ENCODE measurements at places on chromosomes 5 and 9.

DNA sequence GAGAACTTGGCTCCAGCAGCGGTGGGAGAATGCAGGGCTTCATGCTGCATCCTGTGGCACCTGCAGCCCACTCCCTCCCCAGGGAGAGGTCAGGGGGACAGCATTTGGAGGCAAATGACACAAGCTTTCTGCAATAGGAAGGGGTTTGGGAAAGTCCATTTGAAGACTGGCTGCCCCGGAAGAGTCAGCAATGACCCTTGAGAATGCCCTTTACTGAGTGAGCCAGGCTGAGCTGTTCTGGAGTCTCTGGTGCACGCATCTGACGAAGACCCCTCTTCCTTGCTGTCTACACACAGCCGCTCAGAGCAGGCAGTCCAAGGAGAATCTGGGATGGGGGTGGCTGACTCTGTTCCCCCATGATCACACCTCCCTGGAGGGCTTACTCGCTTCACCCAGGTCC is 5.5 kb upstream of the NXNL2 start:
- DNase-seq = no peak

- no peak for DNase-seq
Measured at GRCh38 chr9:127561491-127562278, 50.4 kb upstream of the STXBP1 start.

GRCh38 chr5:7393921-7394799 is 1.8 kb upstream of the ADCY2 start:
- no peak for DNase-seq

- no peak for DNase-seq
Measured at GRCh38 chr9:107945493-107945892, 455.9 kb upstream of the KLF4 start.

GRCh38 chr5:97454015-97454414 is 271.0 kb upstream of the RIOK2 start:
- DNase-seq = no peak

DNA sequence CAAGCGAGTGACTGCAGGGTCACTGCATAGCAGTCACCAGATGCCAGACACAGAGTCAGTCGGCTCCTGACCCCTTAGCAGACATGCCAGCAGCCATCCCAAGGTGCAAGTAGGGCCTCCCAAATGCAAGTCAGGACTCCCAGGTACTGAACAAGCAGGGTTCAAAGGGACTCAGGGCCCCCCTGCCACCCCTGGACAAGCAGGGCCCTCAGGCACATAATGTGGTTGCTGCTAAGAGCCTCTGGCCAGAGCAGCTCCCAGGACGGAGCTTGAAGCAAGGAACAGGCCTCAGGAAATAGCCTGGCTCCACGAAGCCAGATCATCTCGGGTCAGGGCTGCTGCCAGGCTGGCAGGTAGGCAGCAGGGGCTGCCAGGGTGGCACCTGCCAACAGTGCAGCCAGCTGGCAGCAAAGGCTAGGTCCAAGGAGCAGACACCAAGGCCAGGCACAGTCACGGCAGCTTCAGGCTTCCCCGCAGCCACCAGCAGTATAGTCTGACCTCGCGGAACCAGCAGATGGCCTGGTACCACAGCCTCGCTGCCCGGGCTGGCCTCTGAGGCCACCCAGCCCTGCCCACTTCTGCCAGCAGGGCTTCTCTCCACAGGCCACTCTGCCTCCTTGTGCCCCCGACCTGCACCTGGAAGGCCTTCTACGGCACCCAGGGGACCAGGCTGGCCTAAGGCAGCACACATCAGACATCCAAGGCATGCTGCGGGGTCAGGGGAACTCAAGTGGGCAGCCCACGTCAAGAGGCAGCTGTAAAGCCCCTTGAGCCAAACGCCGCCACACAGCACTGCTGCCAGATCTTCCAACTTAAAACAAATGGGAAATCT is 7.4 kb downstream of the EEIG1 start:
- DNase-seq = no peak

GRCh38 chr5:73998489-73998888 is 372.5 kb downstream of the ARHGEF28 start:
- no peak for DNase-seq

DNA sequence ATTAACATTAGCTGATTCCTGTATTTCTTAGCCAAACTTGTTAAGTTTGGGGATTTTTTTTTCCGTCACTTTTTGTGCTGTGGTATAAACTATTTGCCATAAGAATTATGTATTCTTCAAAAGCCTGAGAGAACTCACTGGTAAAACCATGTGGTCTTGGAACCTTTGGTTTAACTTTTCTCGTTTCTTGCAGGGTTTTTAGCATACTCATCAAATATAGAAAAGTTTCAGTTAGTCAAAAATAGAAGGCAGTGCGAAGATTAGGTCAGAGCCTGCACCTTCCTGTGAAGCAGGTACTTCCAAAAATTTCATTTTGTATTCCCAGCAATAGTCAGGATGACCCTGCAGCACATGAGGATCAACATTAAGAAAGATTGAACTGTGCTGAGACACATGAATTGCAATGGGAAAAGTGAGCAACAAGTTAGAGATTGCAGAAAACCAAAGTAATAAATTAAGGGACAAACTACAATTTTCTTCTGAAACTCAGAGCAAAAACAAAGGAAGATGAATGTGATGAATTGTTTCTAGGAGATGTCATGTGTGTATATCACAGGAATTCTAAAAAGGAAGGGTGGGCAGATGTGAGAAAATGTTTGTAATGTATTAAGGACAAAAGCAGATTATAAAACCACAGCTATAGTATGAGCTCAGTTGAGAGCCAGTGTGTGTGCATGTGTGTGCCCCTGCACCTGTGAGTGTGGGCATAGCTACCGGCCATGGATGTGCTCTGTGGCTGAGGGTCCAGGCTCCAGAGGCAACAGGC is 102.2 kb downstream of the ANGPTL2 start:
- no peak for DNase-seq

GRCh38 chr5:7763621-7764072 is 87.3 kb downstream of the CFAP90 start:
- no peak for DNase-seq

- DNase-seq = no peak
Measured at GRCh38 chr9:96343515-96344360, 39.8 kb downstream of the SLC35D2 start.

- DNase-seq = no peak
Measured at GRCh38 chr5:166262395-166262794, 2029.0 kb upstream of the WWC1 start.

- no peak for DNase-seq
Measured at GRCh38 chr9:136029556-136029955, 65.5 kb downstream of the NACC2 start.

Measured in GF-D8 (cell line).